ENCODE measurements at places on chromosomes 6 and 20. TPM values are rescaled to one million over a fixed set of nuclear protein-coding genes. Genes with fewer than 3 reads are reported as not detected.

Gene LPA
- total RNA-seq, result not detected

GRCh38 chr20:47141941-47142773, 214.3 kb downstream of the ZMYND8 start:
- no peaks in the 10 kb centered on the region for H3K36me3 ChIP-seq
- H3K27ac ChIP-seq, result no peak overlapping the region
- peaks cover 8% of the 10 kb centered on the region for H3K27me3 ChIP-seq
- H3K4me3 ChIP-seq, result no peak overlapping the region
- no peaks in the 10 kb centered on the region for H3K4me1 ChIP-seq

DNA sequence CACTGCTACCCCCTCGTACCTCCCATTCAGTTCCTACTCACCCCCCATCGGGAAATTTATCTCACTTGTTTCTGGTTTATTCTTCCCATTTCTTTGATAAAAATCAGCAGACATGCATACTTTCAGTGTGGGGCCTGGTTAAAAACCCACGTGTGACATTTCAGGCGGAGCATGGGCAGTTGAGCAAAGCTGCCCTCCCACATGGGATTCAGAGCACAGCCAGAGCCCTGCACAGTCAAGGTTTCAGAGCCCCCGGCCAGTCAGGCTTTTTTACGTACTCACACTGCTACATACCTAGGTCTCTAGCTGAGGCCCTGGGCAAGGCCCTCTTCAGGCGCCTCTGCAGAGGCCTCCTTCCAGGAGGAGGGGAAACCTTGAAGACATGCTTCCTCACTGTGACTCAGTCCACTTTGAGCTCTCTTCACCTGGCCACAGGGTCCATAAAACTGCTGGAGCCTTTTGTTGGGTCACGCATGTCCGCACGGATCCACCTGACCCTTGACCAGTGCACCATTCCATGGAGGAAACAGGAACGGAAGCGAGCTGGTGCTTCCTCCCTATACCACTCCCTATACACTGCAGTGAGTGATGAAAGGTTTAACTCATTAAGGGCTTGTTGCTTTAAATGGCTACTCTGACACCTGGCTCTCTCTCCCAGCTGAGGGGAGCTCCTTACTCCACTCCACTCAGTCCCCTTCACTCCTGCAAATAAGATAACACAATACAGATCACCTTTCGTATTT, 713.3 kb downstream of the PRKN start:
- H3K36me3 ChIP-seq, result no peaks in the 10 kb centered on the region
- no peak overlapping the region for H3K27ac ChIP-seq
- no peak overlapping the region for H3K4me3 ChIP-seq
- no peak for DNase-seq

DNA sequence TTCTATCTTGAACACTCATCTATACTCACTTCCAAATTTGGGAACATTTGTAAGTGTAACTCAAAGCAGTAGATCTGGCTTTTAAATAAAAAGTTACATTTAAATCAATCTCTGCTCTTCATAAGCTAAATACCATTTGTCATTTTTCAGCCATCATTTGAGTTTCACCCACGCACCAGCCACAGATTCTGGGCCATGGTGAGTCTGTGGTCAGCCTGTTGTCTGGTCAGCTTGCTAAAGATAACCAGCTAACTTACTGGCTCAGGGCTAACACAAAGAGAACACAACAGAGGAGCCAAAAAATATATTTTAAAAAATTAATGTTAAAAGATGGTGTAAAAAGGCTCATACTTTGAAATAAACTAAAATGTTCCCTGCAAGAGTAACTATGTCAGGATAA, 181.3 kb downstream of the KIF6 start:
- peaks cover 12% of the 10 kb centered on the region for H3K27me3 ChIP-seq
- no peak overlapping the region for H3K27ac ChIP-seq
- no peaks in the 10 kb centered on the region for H3K36me3 ChIP-seq
- no peak for DNase-seq
- no peak overlapping the region for H3K4me3 ChIP-seq

Gene CCR6
- total RNA-seq, result not detected

- no peak overlapping the region for H3K4me3 ChIP-seq
- H3K4me1 ChIP-seq, result no peaks in the 10 kb centered on the region
- H3K27me3 ChIP-seq, result peaks cover 1% of the 10 kb centered on the region
- no peak overlapping the region for H3K27ac ChIP-seq
These were observed 150.7 kb downstream of the FRK start for GRCh38 chr6:115909923-115910546.

- DNase-seq, result no peak
- H3K4me3 ChIP-seq, result no peak overlapping the region
- peaks cover 23% of the 10 kb centered on the region for H3K36me3 ChIP-seq
- H3K27ac ChIP-seq, result no peak overlapping the region
These were observed 79.0 kb downstream of the SYNJ2 start for GRCh38 chr6:158060455-158061360.

GRCh38 chr6:47353871-47354270, 44.2 kb upstream of the TNFRSF21 start:
- H3K27me3 ChIP-seq, result peaks cover 6% of the 10 kb centered on the region
- no peak overlapping the region for H3K4me3 ChIP-seq
- no peaks in the 10 kb centered on the region for H3K36me3 ChIP-seq
- no peaks in the 10 kb centered on the region for H3K4me1 ChIP-seq
- DNase-seq, result no peak

- peak; percentile 75 for DNase-seq
- peaks cover 59% of the 10 kb centered on the region for H3K4me1 ChIP-seq
- peak overlapping the region; percentile 97 for H3K4me3 ChIP-seq
These were observed 491 bp downstream of the GPSM3 start for GRCh38 chr6:32191696-32192607.

Gene CCN2
- not detected for total RNA-seq

Gene TSHZ2
- total RNA-seq, result 29.5 TPM

- H3K36me3 ChIP-seq, result peaks cover 4% of the 10 kb centered on the region
- no peak for DNase-seq
- no peak overlapping the region for H3K27ac ChIP-seq
These were observed 258.0 kb downstream of the TMEM242 start for GRCh38 chr6:157065366-157065765.

- H3K4me3 ChIP-seq, result no peak overlapping the region
- H3K36me3 ChIP-seq, result peaks cover 4% of the 10 kb centered on the region
- H3K27me3 ChIP-seq, result no peaks in the 10 kb centered on the region
- no peak for DNase-seq
These were observed 133.9 kb downstream of the ZDHHC14 start for GRCh38 chr6:157514659-157515496.

Gene CCN6
- 0.26 TPM for total RNA-seq

All from activated CD4-positive, alpha-beta T cell treated with anti-CD3 and anti-CD28 coated beads, Interleukin-2, amount 10 ng/mL, durations not matched to agents 24 days and 14 days (primary cell).